Right atrium auricular region (tissue), 2 donors: ENCODE measurements at places on chromosomes 7 and 10. TPM values are rescaled to one million over a fixed set of nuclear protein-coding genes. Genes with fewer than 3 reads are reported as not detected.

DNA sequence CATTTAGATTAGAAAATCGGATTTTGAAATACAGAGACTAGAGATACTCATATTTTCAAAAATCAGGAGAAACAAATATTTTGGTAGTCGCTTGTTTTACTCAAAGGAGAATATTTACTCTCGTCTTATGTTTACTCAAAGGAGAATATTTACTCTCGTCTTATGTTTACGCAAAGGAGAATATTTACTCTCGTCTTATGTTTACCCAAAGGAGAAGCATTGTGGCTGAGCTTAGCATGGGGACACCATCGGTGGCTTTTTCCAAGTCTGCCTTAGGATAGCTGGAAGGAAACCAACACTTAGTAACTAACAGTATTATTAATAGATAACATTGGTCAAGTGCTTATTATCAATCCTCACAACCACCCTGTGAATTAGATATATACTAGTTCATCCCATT is 71.8 kb downstream of the SNX10 start:
- H3K36me3 ChIP-seq: no peaks in the 10 kb centered on the region
- no peak for DNase-seq
- no peaks in the 10 kb centered on the region for H3K4me1 ChIP-seq

MEST gene
- total RNA-seq: 27.8 TPM

DNA sequence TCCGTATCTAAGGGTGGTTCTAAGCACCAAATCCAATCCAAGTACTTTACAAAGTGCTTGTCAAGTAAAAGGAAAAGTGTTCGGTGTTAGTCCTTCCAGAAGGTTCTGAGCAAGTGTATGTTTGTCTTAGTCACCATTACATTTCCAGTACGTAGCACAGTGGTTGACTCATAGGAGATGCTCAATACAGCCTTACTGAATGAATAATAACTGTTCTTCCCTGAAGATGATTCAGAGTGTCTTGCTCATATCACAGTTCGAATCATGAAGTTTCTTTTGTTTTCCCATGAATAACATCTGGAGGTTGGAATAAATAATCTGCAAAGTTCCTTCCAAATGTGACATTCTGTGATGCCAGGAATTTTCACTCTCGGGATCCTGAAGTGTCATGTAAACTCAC is 53.4 kb downstream of the WNT2 start:
- no peak for DNase-seq
- no peak overlapping the region for H3K4me3 ChIP-seq
- H3K27ac ChIP-seq: no peak overlapping the region
- no peaks in the 10 kb centered on the region for H3K36me3 ChIP-seq

DNA sequence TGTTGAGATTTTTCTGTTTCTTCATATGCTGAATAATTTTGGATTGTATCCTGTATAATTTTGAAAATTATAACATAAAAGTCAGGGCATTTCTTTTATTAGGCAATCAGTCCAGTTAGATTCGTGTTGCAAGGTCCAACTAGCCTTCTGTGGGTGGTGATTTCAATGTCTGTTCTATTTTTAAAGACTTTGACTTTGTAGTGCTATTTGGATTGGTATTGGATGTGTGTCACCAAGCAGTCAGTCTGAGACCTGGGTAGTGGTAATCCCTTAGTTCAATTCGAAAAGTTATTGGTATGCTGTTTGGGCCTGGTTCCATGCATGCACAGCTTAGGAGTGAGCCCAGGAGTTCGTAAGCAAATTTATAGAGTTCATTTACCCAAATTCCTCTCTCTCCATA is 82.2 kb downstream of the EPDR1 start:
- DNase-seq: no peak
- no peak overlapping the region for H3K4me3 ChIP-seq
- H3K36me3 ChIP-seq: no peaks in the 10 kb centered on the region
- H3K27me3 ChIP-seq: no peaks in the 10 kb centered on the region

GRM3 gene
- not detected for total RNA-seq

GRCh38 chr7:151780631-151781030 is 96.3 kb downstream of the PRKAG2 start:
- no peak overlapping the region for H3K27ac ChIP-seq
- DNase-seq: no peak
- no peaks in the 10 kb centered on the region for H3K4me1 ChIP-seq

CNPY1 gene
- total RNA-seq: not detected

DNA sequence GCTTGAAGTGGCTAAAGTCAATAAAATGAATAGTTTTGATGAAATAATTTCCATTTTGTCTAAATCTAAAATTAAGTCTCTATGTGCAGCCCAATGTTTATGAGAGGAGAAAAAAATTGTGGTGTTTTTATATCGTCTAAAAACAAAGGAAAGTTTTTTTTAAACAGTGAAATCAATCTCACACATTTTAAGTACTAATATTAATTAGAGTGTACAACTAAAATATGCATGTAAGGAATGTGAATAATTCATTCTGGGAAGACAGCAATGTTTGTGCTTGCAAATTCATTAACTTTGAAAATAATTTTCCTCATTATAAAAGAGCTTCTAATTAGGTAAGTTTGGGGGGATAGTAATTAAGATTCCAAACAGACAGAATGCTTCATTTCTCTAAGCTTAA is at the start of gene NPVF:
Gene NPVF (minus strand): TSS at position 101 of the 400 bp plus-strand sequence. CDS start 47 bp downstream, at position 54.
- no peak within 1 kb of the TSS for H3K27ac ChIP-seq
- no peaks in the 10 kb centered on the region for H3K4me1 ChIP-seq
- H3K27me3 ChIP-seq: no peaks in the 10 kb centered on the region
- no peak for DNase-seq

- no peak overlapping the region for H3K27ac ChIP-seq
- H3K27me3 ChIP-seq: no peaks in the 10 kb centered on the region
Measured at GRCh38 chr7:47232751-47233412, 349.0 kb downstream of the TNS3 start.
